Muscle of arm (tissue), 14 donors: ENCODE measurements at places on chromosomes 3 and 15. TPM values are rescaled to one million over a fixed set of nuclear protein-coding genes. Genes with fewer than 3 reads are reported as not detected.

DNA sequence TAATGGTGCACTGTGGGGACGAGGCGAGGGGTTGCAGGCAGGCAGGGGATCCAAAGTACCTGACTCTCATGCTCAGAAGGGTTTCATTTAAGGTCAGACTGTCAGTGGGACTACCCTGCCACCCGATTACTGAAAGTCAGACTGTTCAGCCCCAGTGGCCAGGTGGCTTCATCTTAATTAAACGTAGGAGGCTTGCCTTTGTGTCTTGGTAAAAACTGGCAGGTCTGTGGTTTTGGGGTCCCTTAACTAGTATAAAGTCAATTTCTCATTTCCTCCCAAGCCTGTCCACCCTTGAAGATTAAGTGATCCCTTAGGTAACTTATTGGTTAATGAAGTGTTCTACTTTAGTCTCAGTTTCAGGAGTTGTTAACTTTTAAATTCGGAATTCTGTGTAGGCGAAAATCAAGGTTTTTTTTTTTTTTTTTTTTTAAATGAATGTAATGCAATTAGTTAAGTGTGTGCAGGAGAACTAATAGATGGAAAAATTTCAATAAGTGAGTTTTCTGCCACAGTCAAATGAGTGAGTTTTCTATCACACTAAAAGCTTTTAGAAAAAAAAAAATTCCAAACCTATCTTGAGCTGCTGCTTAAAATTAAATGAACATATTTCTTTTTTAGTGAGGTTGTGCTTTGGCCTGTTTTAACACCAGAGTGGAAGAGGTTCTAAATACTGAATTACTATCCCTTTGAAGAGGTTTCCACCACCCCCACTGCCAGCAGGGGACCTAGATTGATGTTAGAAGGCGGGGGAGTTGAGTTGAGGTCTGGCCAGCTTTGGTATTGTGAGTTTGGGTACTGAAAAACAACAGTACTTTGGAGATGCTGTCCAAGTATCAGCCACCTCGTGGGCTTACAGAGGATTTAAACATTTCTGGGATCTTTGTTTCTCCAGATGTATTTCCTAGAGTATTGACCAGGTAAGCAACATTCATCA is 15.2 kb downstream of the ITPR1 start:
- no peak for DNase-seq

- no peak for DNase-seq
Observed at GRCh38 chr3:8486936-8487335, 14.7 kb upstream of the LMCD1 start.

Gene SPG11
- 47.1 TPM for polyA plus RNA-seq

GRCh38 chr3:111932946-111933345 is 45.9 kb upstream of the ABHD10 start:
- no peak for DNase-seq

- no peak for DNase-seq
Observed at GRCh38 chr15:49621887-49622286, 1.0 kb downstream of the DTWD1 start.
